ENCODE measurements at places on chromosomes 5 and 9.
A peak's percentile ranks its signal among the peaks of the same experiment; 100 is the strongest.

- DNase-seq = no peak
These were observed 399.8 kb upstream of the MEF2C start for GRCh38 chr5:89282554-89283510.

DNA sequence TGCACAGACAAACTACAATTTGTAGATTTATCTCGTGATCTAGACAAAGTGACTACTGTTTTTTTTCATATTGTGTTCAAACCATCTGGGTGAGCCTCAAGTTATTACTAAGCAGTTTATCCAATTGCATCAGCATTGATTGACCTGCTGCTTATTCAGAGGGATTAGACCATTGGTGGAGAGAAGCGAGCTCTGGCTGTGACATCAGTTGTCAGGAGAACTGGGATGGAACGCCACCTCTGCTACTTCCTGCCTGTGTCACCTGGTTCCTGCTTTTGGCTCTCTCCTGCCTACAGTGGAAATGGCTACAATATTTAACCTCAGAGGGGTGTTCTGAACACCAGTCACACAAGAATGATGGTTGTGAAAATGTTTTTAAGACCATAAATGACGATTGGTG lies 12.1 kb downstream of the NR4A3 start:
- DNase-seq = no peak

- no peak for DNase-seq
These were observed 665.0 kb upstream of the RIOK2 start for GRCh38 chr5:97847920-97848631.

GRCh38 chr5:67308988-67309688 lies 112.5 kb upstream of the CD180 start:
- no peak for DNase-seq

DNA sequence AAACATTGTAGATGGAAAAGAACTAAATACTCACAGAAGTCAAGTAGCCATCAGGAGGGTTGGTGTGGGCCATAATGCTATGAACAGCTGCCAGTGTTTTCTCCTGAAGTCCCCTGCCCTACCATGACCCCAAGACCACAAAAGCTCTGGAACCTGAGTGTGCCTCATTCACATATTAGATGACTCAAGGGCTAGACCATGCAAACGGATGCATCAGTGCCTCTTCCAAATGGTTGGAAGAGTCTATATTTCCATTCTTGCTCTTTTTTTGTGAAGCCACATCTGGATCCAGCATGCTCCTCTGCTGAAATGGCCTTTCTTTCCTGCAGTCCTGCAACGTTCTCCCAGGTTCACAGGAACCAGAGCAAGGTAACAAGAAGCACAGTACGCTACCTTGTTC lies 136.6 kb upstream of the EPB41L4A start:
- no peak for DNase-seq

- no peak for DNase-seq
These were observed 15.9 kb downstream of the RETREG1 start for GRCh38 chr5:16600946-16601345.

DNA sequence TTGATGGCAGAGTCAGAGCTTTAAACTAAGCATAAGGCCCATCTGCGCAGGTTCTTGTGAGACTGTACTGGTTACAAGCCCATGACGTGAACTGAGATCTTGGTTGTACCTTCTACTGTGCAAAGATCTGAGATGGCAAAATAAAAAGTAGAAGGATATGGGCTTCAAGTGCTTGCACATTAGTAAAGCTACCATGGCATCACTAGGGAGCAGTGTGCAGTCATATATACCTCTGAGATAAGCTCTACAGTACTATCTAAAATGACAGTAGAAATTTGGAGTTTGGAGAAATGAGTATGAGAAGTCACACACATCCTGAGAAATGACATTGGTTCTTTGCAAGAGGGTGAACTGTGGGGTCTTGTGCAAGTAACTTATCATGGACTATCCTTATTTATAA lies 408.2 kb upstream of the PRR16 start:
- no peak for DNase-seq

DNA sequence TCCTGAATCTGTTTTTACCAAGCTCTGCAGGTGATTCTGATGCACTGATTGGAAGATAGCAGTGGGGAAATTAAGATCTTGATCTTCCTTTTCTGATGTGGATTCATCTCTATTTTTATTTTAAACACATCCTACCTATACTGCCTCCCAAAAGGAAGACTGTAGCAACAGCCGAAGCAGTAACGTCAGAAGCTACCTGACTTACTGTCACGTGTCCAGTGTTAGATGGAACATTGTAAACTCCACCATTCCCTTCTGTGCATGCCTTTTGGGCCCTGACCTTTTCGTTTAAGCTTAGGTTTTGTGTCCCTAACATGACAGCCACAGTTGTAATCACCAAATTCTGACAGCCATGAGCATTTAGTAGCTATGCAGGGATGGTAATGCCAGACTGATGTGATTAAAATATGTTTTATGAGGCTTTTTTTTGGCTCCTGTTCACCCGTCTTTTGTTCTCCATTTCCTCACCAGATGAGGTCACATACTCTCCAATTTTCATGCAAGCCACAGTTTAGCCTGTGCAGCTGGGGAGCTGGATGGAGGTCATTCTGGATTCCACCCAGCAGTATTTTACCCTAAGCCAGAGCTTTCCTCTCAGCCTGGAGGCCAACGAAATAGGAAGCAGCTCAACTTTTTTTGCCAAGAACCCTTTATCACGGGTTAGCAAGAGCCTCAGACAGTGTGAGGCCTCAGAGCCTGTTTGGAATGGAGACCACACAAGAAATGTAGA lies 15.6 kb upstream of the FOXD1 start:
- no peak for DNase-seq

- DNase-seq = no peak
These were observed 333.4 kb upstream of the ZNF462 start for GRCh38 chr9:106529616-106530015.

DNA sequence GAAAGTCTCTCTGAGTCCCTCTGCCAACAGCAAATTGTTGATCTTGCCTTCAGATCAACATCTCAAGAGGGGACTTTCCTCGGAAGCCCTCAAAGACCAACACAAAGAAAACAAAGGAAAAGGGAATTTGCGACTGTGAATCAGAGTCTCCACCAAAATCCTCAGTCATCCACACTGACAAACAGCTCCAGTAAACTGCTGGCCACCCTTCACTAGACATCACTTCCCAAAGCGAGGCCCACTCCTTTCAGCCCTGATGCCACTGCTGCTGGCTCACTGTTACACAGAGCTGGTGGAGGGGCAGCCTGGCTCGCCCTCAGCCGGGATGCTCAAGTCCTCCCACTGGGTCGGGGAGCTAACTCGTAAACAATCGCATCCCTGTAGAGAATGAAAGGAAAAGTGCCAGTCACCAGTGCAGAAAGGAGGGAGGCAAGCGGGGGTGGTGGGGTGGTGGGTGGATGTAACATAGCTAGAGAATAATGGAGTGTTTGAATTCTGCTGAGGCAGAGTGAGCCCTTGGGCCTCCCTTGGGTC lies 1.3 kb downstream of the FGF1 start:
- no peak for DNase-seq

- no peak for DNase-seq
These were observed 123.1 kb downstream of the TLE4 start for GRCh38 chr9:79694676-79695400.

GRCh38 chr5:163350083-163350482 lies 87.3 kb upstream of the CCNG1 start:
- peak; percentile 48 for DNase-seq

GRCh38 chr5:111851631-111852548 lies 94.9 kb upstream of the NREP start:
- no peak for DNase-seq

DNA sequence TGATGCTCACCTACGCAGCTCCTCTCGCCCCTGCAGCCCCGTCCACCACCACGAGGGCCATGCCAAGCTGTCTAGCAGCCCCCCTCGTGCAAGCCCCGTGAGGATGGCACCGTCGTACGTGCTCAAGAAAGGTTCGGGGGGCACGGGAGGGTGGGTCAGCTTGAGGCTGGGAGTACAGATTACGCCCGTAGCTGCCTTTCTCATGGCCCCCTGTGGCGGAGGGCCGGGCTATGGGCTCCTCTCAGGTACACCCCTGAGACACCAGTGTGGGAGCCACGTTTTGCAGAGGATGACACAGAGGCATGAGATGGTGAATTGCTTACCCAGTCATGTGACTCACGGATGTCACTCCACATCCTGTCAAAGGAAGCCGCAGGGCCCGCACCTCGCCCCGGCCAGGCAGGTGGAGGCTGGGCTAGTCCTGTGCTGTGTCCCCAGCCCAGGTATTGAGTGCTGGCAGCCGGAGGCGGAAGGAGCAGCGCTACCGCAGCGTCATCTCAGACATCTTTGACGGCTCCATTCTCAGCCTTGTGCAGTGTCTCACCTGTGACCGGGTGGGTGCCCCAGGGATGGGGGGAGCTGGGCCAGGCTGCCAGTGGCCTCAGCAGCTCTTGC lies 33.7 kb downstream of the USP20 start:
- no peak for DNase-seq

DNA sequence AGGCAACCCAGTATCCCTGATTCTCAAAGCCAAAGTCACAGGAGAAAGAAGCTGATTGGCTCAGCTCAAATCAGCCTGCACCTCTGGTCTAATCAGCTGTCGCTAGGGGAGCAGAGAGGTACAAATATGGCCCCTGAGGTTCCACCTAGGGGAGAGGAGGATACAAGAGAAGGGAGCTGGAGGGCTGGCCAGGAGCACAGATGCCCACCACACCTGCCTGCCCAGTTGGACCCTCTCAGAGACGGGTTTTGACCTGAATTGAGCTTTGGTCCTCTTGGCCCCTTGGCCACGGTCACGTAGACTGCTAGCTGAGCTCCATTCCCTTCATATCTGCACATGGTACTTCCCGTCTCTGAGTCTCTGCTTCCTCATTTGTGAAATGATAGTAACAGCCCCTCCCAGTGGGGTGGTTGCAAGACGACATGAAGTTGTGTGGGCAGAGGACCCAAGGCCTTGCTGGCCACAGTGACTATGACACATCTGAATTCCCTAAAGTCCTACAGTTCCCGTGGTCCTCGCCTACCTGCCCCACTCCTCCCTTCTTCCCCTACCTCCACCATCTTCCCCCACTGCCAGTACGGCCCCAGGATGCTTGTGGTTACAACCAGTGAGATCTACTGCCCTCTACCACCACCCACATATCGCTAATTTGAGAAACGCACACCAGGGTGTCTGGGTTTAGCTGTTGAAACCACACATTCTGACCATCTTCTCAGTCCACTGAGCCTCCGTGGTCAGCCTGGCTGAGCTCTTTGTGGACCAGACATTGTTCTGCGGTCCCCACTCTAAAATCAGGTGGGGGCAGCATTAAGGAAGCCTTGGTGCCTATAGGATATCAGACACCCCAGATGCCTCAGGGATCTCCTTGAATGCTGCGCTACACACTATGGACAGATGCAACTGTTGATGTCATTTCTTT lies 60.3 kb upstream of the NEK6 start:
- no peak for DNase-seq

DNA sequence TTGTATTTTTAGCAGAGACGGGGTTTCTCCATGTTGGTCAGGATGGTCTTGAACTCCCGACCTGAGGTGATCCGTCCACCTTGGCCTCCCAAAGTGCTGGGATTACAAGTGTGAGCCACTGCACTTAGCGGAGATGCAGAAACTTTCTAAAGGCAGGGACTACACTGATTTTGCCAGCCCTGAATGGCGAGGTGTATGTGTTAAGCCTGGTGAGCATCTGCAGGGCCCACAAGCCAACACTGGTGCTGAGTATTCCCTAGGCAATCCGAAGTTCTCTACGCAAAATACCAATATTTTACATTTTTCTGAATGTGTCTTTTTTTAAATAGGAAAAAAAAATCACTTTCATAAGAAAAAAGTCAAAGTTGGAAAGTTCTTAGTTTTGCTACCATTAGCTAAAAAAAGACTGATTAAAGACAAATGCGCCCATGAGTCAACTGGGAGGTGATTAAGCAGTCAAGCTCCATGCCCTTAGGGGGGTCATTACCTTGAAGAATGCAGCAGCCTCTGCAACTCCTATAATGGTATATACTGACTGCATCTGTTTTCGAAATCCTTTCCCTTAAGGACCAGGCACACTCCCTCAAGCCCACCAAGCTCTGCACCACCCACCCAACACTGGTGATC lies 502.8 kb downstream of the BNC2 start:
- DNase-seq = no peak

DNA sequence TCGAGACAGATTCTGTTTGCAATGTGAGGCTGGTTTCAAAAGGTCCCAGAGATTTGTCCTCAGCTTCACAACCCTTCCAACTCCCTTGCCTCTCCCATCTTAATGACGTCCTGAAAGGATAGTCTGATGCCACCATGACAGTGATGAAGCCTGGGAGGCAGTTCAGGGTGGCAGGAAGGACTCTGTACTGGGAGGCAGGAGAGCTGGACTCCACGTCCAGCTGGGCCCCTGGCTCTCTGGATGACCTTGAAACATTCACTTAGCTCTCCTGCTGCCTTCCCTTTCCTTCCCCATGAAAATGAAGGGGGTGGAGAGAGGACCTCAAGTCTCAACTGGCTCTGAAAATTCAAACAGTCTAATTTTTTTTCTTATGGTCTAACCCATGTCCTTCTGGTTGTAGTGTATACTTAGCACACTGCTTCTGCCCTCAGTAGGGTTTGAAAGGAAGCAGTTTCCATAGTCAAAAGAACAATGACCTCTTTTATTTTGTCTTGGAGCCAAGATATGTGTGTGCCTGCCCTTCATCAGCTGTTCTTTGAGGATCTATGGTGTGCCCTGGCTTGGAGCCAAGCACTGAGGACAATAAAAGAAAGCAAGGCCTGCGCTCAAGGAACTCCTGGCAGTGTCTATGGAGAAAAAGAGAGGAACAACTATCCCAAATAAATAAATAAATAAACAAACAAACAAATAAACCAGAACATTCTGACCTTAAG lies 188.3 kb downstream of the GRIA1 start:
- DNase-seq = no peak

DNA sequence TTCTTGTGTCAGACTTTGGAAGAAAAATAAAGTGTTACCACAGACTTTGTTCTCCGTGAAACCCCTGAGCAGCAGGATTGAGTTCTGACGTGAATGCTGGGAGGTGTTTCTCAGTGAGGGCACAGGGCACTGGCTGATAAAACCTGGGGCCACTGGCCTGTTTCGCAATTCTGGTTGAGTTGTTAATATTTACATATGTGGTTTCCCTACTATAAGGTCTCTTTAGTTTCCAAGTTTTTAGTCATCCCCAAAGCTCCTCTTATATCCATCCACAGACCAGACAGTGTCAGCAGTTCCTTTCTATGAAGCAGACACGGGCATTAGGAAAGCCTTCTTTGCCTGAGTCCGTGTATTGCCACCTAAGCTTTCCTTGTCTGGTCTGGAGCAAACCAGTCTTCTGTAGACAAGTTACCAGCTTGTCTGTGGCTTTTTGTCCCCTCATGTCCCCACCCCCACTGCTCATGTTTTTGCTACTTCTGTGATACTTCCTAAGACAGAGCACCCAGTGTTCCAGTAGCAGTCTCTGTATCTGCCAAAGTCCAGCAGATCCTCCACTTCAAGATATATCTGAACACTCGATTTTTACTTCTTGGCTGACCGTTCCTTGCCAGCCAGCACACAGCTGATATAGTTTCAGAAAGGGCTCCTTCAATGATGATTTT lies 42.0 kb downstream of the ACO1 start:
- DNase-seq = peak; percentile 44

GRCh38 chr9:127502706-127503378 lies 51.5 kb downstream of the LRSAM1 start:
- no peak for DNase-seq

- DNase-seq = no peak
These were observed 118.2 kb downstream of the CDH12 start for GRCh38 chr5:22734907-22735306.

GRCh38 chr5:175681045-175681967 lies 23.4 kb downstream of the HRH2 start:
- no peak for DNase-seq
